ENCODE measurements at places on chromosomes 1 and 21.

DNA sequence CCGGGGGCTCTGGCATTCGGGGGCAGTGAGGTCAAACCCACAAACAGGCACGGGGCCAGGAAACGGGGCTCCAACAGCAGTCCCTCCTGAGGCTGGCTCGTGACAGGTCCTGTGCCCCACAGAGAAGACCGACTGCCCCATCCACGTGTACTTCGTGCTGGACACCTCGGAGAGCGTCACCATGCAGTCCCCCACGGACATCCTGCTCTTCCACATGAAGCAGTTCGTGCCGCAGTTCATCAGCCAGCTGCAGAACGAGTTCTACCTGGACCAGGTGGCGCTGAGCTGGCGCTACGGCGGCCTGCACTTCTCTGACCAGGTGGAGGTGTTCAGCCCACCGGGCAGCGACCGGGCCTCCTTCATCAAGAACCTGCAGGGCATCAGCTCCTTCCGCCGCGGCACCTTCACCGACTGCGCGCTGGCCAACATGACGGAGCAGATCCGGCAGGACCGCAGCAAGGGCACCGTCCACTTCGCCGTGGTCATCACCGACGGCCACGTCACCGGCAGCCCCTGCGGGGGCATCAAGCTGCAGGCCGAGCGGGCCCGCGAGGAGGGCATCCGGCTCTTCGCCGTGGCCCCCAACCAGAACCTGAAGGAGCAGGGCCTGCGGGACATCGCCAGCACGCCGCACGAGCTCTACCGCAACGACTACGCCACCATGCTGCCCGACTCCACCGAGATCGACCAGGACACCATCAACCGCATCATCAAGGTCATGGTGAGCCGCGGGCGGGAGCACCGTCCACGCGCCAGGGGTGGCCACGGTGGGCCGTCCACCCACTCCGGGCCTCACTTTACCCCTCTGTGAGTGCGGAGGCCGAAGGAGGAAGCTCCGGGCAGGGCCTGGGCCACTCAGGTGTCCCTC, 14.2 kb downstream of the COL6A2 start:
- peak; percentile 3 for DNase-seq

GRCh38 chr1:218692808-218693207, 347.7 kb downstream of the TGFB2 start:
- no peak for DNase-seq

GRCh38 chr1:222045786-222046185, 303.9 kb upstream of the DUSP10 start:
- DNase-seq, result no peak

DNA sequence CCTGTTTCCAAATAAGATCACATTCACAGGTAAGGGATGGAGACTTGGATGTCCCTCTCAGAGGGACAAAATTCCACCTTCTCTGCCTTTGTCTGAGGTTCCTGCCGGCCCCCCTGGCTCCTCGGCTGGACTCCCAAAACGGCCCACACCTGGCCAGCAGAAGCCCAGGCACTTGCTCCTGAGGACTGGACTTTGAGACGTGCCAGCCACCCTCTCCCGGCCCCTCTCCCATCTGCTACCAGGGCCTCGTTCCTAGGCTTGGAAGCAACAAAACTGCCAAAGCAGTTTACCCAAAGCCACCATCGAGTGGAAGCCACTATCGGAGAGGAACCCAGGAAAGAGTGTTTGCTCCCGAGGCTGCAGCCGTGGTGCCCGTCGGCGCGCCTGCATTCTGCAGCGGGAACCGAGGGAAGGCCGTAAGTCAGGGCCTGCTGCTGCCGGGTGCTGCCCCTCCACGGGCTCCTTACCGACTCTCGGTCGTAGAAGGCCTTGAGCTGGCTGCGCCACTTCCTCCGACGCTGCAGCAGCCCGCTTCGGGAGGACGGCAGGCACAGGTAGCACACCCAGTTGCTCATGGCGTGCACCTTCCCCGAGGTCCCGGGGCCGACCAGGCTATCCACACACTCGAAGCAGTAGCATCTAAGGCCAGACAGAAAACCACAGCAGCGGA, 3.5 kb downstream of the DNMT3L start:
- DNase-seq, result no peak

DNA sequence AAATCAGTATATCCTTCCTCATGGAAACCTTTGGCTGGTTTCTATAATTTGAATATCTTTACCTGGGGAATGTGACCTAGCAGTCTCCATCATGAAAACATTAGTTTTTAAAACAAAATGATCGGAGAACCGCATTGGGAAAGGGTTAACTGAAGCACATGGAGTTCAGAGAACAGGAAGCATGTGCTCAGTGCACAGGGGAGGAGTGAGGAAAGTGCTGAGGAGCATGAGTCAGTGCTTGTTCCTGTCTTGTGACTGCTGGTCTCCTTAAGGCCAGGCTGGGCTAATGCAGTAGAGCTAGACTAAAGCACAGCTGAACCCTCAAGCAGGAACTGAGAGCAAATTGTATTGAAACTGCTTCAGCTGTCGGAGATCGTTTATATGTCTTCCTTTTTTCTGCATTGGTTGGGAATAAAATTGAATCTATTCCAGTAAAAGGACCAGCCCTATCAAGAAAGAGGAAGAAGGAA, 5.8 kb downstream of the IFI16 start:
- DNase-seq, result peak; percentile 81

DNA sequence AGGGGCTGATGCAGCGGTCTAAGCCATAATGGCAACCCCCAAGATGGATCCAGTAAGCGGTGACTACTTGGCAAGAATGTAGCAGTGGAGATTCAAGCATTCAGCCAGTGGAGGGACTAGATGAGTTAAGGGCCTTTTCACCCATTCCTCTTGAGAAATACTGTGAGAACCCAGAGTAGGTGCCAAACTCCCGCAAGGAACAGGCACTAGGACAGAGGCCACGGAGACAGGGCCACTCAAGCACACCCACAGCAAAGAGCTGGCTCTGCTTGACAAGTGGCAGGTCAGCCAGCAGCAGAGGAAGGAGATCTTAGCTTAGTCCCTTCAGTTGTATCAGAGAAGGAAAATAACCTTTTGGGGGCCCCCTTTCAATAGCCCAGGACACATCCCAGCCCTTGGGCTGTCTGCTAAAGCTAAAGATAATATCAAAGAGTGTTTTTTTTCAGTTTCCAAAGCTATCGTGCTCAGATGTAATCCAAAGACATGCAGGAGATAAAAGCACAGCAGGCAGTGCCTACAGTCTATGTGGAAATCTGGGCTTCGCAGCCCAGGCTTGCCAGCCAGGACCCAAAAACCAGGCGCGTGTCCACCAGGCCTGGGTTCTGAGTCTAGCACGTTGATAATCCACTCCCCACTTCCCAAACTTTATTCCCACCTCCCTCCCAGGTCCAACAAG, 62.0 kb upstream of the GOLT1A start:
- DNase-seq, result no peak

DNA sequence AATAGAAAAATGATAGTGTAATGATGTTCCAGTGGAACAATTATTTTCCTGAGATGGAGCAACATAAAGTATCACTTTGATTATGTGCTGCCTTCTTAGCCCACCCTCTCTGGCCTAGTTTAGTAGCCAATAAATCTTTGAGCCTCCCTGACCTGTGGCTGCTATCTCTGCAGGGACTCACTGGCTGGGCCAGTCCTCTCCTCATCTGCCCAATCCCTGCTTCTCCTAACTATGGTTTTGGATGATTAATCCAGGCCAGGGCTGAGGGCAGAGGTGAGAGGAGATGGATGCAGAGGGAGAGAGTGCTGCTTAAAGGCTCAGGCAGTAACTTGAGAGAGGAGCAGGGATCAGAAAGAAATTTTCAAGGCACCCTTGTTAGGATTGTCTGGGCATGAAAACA, 89.0 kb upstream of the CD34 start:
- DNase-seq, result no peak

GRCh38 chr1:214321705-214322453, 40.9 kb downstream of the SMYD2 start:
- no peak for DNase-seq

GRCh38 chr1:177857285-177857684, 112.6 kb downstream of the SEC16B start:
- DNase-seq, result no peak

DNA sequence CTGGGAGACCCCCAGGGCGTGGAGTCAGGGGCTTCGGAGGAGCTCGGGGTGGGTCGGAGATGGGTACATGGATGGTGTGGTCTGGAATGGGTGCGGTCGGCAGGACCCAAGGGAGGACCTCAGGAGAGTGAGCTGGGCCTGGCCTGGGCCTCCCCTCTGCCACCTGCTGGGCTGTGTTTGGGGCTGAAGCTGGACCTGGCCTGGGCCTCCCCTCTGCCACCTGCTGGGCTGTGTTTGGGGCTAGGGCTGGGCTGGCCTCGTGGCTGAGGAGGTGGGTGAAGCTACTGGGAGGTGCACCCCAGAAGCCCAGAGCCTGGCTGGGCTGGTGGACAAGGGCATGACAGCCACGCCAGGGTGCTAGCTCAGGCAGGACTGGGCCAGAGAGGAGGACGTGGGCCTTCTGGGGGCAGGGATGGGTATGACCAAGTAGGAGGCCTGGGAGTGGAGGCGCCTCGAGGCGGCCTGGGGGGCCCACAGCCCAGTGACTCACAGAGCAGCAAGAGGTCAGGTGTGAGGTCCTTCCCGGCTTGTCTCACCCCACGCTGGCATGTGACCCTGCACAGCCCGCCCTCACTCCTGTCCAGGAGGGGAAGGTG, 14.5 kb downstream of the SAMD11 start:
- DNase-seq, result peak; percentile 50

GRCh38 chr21:28247454-28248020, 745.1 kb downstream of the LTN1 start:
- no peak for DNase-seq

- DNase-seq, result no peak
Observed at GRCh38 chr1:51728611-51729155, 111.8 kb downstream of the OSBPL9 start.

DNA sequence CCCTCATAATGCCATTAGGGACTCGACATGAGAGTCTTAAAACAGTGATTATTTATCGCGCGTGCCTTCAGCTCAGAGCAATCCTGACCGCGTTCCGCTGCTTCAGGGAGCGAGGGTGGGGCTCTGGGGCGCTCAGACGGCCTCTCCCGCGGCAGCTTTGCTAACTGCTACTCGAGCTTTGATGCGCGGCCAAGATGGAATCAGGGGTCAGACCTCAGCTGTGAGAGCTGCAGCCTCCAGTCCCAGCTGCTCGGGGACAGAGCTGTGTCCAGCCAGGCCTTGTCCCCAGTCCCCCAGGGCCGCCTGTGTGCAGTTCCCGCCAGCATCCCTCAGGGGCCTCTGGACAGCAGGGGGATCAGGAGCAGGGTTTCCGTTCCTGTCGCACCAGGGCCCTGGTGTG, 104.6 kb upstream of the TTC34 start:
- no peak for DNase-seq

- no peak for DNase-seq
Observed at GRCh38 chr1:96465441-96465840, 256.1 kb upstream of the PTBP2 start.

GRCh38 chr21:46503922-46504550, 45.3 kb downstream of the DIP2A start:
- no peak for DNase-seq

DNA sequence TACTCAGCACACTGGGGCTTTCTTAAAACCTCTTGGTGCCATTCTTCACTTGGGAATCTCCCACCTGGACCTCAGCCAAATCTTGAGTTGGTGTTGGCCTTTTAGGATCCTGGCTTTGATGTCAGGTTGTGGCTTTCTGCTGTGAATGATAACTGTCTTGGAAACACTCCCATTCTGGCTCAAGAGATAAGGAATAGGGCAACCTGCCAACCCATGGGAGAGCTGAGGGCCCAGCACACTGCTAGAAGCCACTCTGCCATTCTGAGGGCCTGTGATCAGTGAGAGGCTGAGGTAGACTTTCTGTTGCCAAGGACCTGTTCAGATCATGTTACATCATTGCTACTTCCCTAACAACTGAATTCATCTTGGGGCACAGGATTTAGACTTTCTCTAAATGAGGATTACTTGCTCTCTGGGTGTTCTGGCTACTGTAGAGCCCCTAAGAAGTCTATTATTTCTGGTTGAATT, 45.8 kb downstream of the TTC39A start:
- no peak for DNase-seq

- peak; percentile 76 for DNase-seq
Observed at GRCh38 chr1:20322825-20323612, 32.3 kb downstream of the VWA5B1 start.

GRCh38 chr21:44999972-45000636, 60.3 kb downstream of the SLX9 start:
- DNase-seq, result no peak

DNA sequence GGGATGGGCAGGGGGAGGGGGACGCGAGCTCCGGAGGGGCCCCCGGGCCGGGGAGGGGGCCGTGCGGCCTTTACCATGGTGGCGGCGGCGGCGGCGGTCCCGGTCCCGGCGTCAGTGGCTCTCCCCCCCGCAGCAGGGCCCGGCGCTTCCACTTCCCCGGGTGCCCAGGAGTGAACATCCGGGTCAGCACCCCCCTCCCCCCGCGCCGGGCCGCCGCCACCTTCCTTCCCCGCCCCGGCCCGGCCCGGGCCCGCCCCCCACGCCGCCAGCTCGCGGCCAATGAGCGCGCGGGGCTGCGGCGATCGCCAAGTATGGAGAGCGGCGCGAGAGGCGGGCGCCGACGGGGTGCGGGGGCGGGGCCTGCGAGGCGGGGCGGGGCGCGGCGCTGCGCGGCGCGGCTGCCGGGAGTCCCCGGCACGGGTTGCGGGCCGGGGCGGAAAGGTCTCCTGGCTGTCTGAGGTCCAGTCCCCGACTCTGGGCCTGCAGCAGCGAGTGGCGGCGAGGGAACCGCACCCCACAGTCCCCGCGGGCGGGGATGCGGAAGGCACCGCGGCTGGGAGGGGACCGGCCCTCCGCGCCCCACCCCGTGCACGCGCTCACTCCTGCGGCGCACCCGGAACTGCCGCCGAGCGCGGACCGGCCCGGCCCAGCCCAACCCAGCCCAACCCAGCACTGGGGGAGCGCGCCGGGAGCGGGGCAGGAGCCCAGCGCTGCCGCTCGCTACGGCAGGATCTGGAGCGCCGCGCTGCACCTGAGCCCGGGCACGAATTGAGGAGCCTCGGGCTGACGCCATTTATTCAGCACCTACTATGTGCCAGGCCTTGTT, at the start of gene CAPZB:
Gene CAPZB, minus strand, starts transcription at position 178 of the 826 bp plus-strand sequence. Its CDS starts 101 bp downstream, at position 77.
- peak; percentile 98 for DNase-seq

GRCh38 chr1:110674337-110675059, at the start of gene KCNA3:
KCNA3 (minus strand) TSS chr1:110674940; CDS start chr1:110674809, 131 bp downstream.
- peak; percentile 74 for DNase-seq

DNA sequence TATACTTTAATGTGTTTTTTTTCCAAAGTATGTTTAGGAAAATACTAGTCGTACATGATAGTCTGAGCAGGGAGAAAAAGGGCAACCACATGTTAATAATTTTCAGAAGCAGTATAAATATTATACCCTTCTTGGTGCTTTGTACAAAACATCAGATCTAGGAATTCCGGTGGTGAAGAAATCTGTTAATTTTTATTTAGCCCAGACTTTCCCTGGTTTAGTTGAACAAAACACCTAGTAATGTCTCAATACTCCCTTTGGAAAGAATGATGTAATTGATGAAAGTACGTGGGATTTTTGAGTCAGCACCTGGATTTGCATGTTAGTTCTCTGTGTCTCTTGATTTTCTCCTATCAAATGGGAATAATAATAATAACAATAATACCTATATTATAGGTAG, 38.4 kb upstream of the KCNK2 start:
- no peak for DNase-seq

- no peak for DNase-seq
Observed at GRCh38 chr21:30882866-30883597, 1.7 kb upstream of the KRTAP11-1 start.

GRCh38 chr1:49098866-49099265, 322.2 kb upstream of the BEND5 start:
- DNase-seq, result no peak

GRCh38 chr1:1435106-1435903, at the start of gene VWA1:
VWA1 (plus strand) TSS chr1:1435690; CDS start chr1:1435749, 59 bp downstream.
- DNase-seq, result peak; percentile 82

GRCh38 chr1:50972766-50973165, 2.7 kb downstream of the CDKN2C start:
- no peak for DNase-seq

GRCh38 chr1:184928394-184928793, 45.9 kb downstream of the NIBAN1 start:
- DNase-seq, result no peak

All from activated CD4-positive, alpha-beta T cell treated with anti-CD3 and anti-CD28 coated beads for 36 hours (primary cell).